Esophagus muscularis mucosa (tissue), 4 donors: ENCODE measurements at places on chromosomes 2 and 18. TPM values are rescaled to one million over a fixed set of nuclear protein-coding genes. Genes with fewer than 3 reads are reported as not detected.

VPS54 gene
- total RNA-seq, result 24.1 TPM

TRABD2A gene
- 2.5 TPM for total RNA-seq

HOXD13 gene
- not detected for total RNA-seq

CYS1 gene
- total RNA-seq, result 47.6 TPM

BOK gene
- 86.0 TPM for total RNA-seq

IL1A gene
- 0.13 TPM for total RNA-seq

CROCC2 gene
- not detected for total RNA-seq

EVA1A gene
- total RNA-seq, result 0.69 TPM

HOXD1 gene
- 0.34 TPM for total RNA-seq

REG3G gene
- total RNA-seq, result not detected

TRAF3IP1 gene
- total RNA-seq, result 38.6 TPM

CCDC148 gene
- 3.7 TPM for total RNA-seq

ANKRD62 gene
- not detected for total RNA-seq

CTLA4 gene
- total RNA-seq, result not detected

REG1B gene
- total RNA-seq, result not detected

KIAA2012 gene
- total RNA-seq, result not detected

MAP3K19 gene
- total RNA-seq, result not detected

PLCL1 gene
- total RNA-seq, result 79.3 TPM

CASP10 gene
- total RNA-seq, result 3.3 TPM

CNRIP1 gene
- 28.2 TPM for total RNA-seq

SCYGR5 gene
- not detected for total RNA-seq

TET3 gene
- total RNA-seq, result 6.3 TPM

ANKRD30BL gene
- total RNA-seq, result not detected
